ENCODE measurements at places on chromosomes 3 and 15.

DNA sequence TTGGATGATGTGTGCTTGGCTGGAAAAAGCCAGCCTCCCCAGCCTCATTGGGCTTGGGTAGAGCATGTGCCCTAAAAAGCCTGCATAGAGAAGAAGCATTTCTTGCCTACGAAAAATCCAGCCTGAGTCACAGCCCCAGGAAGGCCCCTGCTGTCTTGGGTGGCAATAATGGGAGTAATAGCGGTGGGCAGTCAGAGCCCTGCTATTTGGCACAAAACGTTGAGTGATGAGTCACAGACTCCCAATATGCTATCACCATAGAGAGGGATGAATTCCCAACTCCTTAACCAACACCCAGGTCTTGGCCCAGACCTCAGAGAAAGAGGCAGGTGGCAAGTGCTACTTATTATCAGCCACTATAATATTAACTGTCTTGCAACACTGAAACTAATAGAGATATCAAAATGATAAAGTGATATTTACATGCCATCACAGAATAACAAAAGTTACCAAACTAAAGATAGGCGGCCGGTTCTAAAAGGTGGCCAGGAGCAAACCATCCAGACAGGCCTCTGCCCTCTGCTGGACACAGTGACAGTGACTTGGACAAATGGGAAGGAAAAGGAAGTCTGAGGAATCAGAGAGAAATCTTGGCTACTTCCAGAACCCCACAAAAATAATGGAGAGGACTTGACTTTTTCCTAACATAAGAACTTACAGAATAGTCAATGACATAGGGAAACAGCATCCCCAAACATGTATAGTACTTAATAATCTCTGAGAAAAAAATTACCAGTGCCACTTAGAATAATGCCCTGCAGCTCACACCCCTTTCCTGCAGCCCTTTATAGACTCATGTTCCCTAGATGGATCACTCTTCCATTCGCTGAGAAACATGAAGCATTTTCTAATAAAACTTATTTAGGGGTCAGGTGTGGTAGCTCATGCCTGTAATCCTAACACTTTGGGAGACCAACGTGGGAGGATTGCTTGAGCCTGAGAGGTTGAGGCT is 51.9 kb upstream of the MUC13 start:
- no peak for DNase-seq

GRCh38 chr15:39416258-39416657 is 164.6 kb upstream of the THBS1 start:
- no peak for DNase-seq

GRCh38 chr3:11568503-11569155 is 75.1 kb downstream of the VGLL4 start:
- no peak for DNase-seq

- no peak for DNase-seq
Measured at GRCh38 chr3:124860599-124860998, 26.6 kb downstream of the ITGB5 start.

GRCh38 chr3:159964166-159964973 is 24.3 kb upstream of the IL12A start:
- no peak for DNase-seq

GRCh38 chr3:117914540-117915100 is 1120.0 kb downstream of the IGSF11 start:
- no peak for DNase-seq

All from SK-N-MC (cell line).